ENCODE measurements at places on chromosomes 12 and 14.

DNA sequence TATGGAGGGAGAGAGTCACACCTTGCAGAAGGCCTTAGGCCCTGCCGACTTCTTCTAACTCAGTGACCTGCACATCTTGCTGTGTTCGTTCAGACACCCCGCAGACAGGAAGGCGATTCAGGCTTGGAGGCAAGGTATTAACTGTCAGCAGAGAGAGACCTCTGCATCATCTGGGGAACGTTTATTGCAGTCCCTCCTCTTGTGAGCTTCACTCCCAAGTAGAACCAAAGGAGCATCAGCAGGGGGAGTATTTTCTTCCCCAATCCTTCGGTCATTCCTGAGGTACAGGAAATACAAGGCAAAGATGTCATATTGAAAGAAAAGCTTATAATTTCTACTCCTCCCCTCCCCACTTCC, 217.9 kb downstream of the CRADD start:
- DNase-seq, result no peak

DNA sequence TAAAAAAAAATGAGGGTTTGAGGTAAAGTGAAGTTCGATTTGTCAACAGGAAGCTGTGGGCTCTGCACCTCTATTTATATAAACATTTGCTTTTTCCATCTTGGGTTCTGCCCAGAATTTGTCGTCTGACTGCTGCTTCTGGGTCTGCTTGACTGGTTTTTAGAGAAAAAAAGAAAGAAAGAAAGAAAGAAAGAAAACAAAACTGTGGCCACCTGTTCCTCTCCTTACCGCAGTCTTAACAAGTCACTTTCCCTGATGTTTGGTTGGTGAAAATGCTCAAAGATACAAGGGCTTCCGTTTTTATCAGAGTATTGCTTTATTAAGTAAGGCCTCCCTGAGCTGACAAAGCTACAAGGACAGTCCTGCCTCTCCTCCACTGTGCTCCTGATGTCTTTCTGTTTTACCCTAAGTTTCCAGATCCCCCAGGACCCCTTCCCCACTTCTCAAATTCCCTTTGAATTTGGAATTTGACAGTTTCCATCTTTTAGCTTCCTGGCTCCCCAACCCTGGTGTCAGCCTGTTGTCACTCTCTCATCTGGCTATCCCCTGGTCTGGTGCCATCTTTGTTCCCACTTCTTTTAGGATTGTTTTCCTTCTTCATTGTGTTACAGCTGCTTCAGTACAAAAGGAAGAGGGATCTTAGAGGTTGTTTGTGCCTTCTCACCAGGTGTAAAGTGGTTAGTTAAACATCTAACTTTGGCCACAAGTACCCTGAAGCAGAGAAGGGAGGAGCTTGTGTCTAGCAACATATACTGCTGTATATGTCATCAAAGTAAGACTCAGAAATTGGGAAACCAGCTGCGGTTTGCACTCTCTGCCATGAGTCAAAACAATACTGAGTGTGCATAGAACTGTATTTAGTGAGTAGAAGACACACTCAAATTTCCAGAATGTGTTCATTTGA, 18.0 kb downstream of the MFAP5 start:
- DNase-seq, result no peak

DNA sequence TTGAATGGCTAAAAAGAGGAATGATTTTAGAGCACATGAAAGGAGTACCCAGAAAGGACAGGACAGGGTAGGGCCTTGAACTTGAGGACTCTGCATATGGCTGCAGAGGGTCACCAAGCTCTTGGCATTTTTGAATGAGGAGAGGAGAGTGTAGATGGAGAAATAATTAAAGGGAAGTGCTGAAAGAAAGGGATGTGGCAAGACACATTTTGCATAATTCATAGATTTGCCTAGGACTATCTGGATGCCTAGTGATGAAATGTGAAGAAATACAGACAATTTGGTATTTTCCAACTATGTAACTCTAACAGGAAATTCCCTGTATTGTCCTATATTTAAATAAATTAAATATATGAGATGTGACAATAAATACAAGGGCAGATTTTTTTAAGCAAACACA, 27.5 kb upstream of the MDM1 start:
- DNase-seq, result no peak

DNA sequence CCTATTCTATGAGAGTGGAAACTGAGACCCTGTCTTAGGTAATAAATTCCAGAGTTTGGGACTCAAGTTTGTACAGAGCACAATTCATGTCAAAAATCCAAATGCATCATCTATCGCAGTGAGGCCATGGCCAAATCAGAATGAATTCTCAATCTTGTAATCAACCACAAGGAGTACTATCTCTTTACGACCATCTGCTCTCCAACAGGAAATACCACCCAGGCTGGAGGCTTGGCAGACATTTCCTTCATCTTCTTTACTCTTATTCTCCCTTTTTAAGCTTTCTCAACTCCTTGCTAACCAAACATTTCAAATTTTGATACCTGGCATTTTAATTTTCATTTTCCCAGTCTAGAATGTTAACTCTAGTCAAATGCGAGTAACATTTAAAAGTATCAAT, 32.7 kb upstream of the RNU6-7 start:
- no peak for DNase-seq

GRCh38 chr12:18951218-18951617, 178.3 kb upstream of the PLEKHA5 start:
- no peak for DNase-seq

DNA sequence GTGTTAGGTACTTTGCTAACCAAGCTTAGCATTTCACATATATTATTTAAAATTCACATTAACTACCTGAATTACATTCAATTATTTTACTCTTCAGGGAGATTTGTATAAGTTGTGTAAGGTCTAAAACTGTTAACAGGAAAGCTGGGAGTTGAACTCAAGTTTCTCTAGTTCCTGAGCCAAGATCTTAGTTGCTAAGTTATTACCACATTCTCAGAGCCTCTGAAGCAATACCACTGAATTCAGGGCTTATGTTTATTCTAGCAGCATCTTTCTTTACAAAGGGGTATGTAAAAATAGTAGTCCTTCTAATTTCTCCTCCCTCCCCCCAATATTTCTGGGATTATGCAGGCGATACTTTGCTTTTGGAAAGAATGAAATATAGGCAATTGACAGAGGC, 786.8 kb downstream of the DIO2 start:
- no peak for DNase-seq

DNA sequence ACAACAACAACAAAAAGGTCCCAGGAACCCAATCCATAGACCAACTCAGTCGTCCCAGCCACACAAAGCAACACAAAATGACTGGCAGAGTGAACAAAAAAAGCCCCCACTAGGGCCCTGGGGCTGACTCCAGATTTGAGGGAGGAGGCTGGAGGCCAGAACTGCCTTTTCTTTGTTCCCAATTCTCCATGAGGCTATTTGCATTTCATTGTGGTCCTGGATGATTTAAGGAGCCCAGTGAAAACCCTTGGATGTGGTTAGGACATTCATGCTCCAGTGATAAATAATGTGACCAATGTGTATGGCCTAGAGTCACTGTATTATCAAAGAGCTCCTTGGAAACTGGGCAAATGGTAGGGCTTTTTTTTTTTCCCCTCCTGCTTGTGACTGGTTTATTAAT, 192.9 kb downstream of the NUAK1 start:
- DNase-seq, result no peak

DNA sequence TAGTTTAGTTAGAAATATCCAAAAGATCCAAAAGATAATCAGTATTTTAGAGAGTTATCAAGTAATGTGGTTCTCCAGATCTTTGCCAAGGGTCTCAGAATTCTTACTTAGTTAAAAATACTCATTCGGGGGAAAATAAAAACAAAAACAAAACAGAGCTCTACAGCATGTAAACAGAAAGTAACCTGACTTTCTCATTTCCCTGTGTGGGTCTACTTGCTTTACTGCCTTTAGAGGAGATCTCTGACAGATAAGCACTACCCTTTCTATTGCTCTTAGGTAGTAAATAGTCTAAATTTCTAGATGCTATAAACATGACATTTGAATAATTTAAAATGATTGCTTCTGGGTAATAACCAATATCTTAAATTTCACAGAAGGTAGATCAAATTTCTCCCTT, 371.8 kb downstream of the RPL10L start:
- no peak for DNase-seq

DNA sequence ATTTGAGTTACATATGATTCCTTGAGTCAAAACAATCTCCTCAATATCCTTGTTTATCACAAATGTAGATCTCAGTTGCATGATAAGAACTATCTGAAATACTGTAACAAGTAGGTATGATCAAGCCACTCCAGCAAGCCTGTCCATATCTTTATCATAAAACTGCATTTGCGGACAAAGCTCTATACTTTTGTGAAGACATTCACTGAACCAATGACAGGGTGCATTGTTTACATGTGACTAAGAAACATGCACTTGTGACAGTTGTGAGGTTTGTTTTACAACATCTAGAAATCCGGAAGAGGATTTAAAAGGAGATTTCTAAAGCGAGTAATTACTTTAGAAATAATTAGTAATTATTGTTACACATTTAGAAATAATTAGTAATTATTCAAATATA, 111.7 kb downstream of the PPP2R5E start:
- no peak for DNase-seq

DNA sequence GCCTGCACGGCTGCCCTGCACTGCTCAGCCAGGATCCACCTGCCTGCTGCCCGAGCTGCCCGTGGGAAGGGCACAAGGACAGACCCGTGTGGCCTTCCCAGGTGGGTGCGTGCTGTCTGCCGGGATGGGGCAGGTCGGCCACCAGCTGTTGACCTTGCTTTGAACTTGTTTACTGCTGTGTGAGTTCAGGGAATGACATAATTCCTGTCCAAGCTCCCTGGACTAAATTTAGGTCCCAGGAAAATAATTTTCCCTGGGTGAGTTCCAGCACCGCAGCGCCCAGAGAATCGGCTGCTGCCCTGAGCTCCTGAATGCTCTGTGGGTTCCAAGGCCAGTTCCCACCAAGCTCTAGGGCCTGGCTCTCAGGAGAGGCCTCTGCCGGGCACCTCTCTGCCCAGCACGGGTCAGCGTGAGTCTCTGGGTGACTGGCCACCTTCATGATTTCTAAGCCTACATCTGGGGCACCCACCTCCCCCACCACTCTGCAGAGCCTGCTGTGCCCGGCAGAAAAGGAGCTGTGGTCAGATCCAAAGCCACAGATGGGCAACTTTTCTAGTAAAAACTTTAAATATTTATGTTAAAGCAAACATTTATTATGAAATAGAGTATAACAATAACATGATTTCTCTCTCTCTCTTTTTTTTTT, 27.2 kb upstream of the MLXIP start:
- DNase-seq, result no peak

DNA sequence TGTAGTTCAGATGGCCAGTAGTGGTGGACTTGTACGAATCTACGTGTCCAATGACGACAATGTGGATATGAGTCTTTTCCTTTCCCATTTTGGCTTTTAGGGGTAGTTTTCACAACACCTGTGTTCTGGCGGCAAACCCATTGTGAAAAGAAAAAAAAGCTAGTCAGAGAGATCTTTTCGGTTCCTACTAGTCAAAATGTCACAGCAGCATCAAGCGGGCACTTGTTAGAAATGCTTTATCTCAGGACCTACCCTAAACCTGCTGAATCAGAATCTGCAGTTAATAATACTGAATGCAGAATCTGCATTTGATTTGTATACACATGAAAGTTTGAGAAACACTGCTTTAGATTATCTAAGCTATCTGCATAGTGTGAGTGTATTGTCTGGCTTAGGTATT, 18.3 kb downstream of the AEBP2 start:
- no peak for DNase-seq

DNA sequence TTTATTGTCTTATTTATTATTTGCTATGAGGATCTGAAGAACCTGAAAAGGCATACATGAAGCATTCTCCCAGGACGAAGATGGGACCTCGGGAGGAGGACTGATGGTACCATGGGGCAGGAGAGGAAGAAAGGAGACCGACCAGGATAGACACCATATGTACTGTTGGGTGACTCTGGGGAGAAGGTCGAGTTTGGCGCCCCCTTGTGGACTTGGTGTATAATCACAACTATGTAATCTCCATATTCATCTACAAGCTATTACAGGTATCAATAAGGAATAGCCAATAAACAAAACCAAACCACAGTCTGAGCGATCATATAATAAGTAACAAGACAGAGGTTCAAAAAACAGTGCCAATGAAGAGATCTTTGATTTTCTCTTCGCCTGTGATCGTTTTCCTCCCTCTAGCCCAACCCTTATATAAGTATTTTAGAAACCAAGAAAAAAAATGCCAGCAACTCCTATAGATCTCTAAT, 139.1 kb downstream of the SPTSSA start:
- peak; percentile 11 for DNase-seq

DNA sequence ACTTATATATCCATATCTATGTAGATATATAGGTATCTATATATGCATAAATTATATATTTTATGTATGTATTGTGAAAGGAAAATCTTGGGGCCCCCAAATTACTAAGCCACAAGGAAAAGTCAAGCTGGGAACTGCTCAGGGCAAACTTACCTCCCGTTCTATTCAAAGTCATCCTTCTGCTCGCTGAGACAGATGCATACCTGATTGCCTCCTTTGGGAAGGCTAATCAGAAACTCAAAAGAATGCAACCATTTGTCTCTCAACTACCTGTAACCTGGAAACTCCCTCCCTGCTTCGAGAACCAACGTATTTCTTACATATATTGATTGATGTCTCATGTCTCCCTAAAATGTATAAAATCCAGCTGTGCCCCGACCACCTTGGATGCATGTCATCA, 58.8 kb upstream of the C14orf132 start:
- no peak for DNase-seq

DNA sequence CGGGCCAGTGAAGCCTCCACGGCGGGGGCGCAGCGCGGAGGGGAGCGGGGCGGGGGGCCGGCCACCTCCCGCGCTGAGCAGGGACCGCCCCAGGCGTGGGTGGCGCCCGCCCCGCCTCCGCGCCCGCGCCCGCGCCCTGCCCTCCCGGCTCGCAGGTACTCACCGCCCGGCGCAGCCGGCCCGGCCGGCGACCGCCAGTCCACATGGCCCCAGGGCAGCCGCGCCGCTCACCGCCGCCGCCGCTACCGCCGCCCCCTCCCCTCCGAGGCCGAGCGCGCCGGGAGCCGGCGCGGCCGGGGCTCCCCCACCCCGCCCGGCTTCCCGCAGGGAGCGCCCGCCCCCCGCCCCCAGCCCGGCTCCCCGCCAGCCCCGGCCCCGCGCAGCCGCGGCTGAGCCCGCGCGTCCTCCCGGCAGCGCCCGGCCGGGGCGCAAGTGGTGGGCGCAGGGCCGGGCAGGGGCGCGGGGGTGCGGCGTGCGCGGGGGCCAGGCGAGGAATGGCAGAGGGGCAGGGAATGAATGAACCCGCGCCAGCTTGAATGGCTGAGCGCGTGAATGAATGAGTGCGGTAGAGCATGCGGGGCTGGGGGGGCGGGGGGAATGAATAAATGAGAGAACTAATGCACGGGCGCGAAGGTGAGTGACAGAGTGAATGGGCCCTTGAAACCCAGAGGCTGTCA, at the start of gene BEGAIN:
BEGAIN (minus strand) TSS at position 332 of the 677 bp plus-strand sequence; CDS start at position 205, 127 bp downstream.
- DNase-seq, result peak; percentile 36

GRCh38 chr14:56891226-56891625, 80.9 kb upstream of the OTX2 start:
- DNase-seq, result no peak

DNA sequence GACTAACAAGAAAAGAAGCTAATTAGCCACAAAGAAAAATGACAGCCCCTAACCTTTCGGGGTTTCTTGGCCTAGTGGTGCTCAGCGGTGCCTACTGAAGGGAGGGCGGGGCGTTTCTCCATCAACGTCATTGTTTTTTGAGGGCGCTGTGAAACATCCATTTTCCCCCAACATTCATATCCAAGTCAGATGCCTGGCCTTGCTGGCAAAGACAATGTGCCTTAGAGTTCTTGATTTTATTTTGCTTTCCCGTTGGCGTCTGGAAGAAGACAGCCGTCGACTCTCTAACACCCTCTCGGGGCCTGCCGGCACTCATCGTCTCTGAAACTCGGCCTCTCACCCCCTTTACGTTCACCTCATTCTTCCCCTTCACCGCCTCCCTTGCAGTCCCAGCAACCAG, 154.5 kb downstream of the PHETA1 start:
- DNase-seq, result no peak

GRCh38 chr12:106301611-106302321, 767 bp upstream of the TCP11L2 start:
- DNase-seq, result peak; percentile 86

Data from NCI-H226 (cell line).